ENCODE measurements at places on chromosomes 5 and 9.

DNA sequence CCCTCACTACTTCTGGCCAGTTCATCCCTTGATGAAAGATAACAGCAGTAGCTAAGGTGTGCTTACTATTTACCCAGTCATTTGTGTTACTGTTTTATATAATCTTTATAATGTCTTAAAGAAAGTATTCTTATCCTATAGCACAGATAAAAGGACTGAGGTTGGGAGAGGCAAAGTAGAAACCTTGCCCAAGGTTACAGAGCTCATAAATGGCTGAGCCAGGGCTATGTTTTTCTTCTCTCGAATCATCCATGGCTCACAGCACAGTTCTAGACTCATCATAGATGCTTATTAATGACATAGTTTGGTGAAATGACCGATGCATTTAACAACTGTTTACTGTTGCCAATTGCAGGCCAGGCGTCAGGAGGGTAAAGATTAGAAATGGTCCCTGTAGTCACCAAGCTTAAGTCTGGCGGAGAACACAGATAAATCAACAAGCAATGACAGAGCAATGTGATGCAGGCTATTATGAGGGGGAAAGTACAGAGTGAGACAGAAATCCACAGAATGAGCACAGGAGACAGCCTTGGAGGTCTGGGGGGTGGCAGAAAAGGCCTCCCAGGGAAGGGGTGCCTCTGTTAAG is 65.6 kb upstream of the ZNF622 start:
- no peak for DNase-seq

DNA sequence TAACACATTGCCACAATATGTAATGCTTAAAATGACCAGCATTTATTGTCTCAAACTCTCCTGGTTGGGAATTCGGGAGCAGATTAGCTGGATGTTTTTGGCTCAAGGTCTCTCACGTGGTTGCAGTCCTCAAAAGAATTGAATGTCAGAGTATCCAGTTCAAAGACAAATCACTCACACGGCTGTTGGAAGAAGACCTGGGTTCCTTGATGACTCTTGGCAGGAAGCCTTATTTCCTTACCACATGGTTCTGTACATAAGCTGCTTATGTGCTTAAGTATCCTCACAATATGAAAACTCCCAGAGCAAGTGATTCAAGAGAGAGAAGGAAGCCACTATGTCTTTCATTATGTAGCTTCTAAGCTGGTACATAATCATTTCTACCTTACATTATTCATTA is 230.3 kb upstream of the PTPRD start:
- DNase-seq, result no peak

DNA sequence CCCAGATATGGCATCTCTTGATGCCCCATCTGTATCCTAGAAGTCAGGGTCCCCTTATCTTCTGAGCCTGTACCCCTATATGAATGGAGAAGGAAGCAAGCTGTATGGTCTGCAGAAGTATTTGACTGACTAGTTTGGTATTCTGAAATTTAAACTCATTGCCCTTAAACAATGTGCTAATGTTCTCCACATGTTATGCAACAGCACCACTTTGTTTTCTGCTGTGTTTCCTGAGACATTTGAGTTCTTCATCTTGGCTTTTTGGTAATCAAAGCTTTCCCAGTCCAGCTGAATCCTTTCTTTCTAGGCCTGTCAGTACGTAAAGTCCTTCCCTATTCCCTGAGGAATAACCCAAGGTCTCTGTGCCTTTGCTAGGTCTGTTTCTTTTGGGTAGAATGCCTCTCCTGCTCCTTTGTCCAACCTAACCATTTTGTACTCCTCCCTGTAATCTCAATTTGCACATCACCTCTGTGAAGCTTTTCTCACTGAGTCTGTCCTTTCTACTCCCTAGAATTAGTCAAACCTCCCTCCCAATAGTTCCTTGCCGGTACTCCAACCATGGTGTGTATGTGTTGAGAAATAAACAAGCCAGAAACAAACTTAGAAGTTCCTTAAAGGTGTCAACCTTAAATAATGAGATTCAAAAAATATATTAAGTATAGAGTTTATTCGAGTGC is 72.1 kb upstream of the HSPB3 start:
- DNase-seq, result no peak

- DNase-seq, result no peak
Observed at GRCh38 chr9:27183701-27184100, 74.7 kb downstream of the TEK start.

- no peak for DNase-seq
Observed at GRCh38 chr5:14676320-14676719, 11.8 kb downstream of the OTULIN start.

- peak; percentile 25 for DNase-seq
Observed at GRCh38 chr9:121972501-121972981, 120.6 kb downstream of the TTLL11 start.

DNA sequence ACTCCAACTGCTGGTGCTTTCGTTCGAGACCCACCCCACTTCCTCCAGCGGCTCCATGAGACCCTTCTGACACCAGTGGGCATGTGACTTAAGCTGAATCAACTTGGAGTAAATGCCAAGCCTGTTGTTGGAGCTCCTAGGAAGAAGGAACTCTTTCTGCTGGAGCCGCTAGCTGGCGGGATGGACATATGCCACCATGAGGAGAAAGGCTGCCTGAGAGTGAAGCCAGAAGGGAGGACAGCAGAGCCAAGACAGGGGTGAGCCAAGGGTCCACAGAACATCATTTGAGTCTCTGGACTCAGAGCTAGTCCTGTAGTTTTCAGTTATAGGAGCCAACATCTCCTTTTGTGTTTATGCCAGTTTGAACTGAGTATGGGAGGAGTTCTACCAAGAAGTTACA is 35.9 kb downstream of the ANXA6 start:
- no peak for DNase-seq

DNA sequence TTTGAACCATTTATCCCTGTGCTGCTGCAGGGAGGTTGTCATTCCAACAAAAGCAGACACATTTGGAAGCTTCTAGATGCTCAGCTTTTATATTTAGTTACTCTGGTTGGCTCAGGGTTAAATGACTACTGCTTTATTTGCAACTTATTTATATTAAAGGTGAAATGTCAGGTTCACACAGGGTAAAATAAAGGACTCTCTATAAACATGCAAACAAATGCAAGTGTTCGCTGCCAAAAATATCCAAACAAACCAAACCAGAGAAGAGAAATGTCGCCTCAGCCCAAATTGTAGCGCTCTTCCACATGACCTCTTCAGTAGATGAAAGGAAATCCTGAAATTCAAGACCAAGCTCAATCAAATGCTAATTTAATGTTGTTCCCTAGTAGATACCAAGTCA is 57.0 kb upstream of the LIFR start:
- DNase-seq, result no peak

GRCh38 chr5:56060276-56061110 is 65.7 kb upstream of the IL6ST start:
- DNase-seq, result no peak

DNA sequence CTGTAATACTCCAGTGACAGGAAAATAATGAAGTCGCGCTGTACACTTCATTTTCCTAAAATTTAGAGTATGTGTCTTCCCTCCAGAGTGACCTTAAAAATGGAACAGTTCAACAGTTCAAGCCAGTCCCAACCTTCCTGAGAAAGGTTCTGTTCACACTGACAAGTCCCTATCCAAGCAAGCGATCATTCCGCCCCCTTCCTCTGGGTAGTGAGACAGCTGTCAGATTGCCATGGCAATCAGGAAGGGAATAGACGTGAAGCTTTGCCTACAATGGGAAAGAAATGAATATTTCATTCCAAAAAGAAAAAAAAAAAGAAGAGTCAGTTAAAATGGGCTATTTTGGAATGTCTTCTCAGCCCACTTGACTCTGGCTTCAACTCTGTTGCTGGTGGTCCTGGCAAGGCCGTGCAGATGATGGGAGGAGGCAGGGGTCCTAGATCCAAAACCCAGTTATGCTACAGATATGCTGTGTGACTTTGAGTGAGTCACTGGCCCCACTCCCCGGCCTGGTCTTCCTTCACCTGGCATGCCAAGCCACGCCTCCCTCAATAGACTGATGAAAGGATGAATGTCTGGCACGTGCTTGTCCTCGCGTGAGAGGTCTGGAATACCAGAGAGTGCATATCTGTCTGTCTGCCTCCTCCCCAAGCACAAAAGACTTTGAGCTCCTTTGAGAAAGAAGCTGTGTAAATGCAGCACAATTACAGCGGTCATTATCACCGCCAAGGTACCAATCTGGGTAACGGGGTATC is 165.8 kb upstream of the WWC1 start:
- DNase-seq, result no peak

DNA sequence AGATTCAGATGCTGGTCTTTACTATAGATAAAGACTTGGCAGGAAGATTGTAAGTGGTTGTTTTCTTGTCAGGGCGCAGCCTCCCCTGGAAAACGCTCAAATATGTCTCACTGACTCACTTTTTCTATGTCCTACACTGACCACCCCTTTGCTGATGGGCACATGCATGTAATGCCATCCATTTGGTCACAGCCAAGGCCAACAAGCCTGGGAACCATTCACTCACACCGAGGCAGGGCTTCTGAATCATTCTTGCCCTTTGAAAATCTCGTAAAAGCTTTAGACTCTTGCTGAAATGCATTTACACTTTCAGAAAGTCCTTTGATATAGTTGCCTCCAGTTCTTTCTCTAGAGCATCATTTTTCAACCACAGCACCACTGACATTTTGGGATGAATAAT is 249.4 kb downstream of the ACTL7B start:
- DNase-seq, result no peak

DNA sequence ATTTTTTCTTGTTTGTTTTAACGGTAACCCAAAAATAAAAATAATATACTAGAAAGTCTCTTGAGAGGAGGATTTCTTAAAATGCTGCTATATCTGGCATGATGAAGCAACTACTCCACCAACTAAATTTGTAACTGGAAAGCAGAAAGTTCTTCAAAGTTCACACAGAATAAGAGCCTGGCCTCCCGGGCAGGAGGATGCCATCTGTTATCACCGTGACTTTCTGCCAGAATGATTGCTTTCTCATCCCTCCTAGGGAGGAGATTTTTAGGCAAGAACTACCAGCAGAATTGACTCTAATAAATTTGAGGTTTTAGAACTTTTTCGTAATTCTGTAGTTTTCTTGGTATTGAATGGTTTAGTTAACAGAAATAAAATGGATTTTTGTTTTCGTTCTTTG is 464.6 kb upstream of the ACTBL2 start:
- DNase-seq, result no peak

DNA sequence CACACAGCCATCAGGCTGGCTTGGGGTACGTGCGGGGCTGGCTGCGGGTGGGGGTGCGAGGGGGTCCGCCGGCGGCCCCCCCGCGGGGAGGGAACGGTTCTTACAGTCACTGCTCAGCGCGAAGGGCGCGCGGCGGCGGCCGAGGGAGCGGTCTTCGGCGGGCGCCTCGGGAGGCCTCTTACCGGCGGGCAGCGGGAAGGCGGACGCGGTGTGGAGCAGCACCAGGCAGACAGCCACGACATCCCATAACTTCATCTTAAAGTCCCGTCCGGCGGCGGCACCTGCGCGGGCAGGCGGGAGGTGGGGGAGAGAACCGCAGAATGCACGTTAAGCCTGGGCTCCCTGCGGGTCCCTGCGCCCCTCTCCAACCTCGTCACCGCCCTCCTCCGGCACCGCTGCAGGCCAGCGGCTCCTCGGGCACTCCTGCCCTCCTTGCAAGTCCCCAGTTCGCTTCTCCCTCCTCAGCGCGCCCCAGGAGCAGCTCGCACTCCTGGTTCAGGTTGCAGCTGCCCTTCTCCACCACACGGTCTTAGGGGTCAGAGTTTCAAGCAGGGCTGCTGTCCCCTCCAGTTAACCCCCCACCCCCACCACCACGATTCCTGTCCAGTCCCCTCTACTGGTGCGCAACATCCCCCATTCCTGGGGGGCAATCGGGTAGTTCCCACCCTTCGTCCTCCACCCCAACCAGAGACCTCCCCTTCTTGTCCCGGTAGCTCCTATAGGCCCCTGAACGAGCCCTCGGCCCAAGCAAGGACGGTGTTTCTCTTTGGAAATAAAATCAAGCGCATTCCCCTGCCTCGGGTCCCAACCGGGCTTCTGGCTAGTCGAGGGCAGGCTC is 5.1 kb downstream of the GDNF start:
- no peak for DNase-seq

GRCh38 chr5:176740131-176740701 is 70.1 kb upstream of the UNC5A start:
- DNase-seq, result no peak

- no peak for DNase-seq
Observed at GRCh38 chr5:136063778-136064465, 35.1 kb downstream of the TGFBI start.

DNA sequence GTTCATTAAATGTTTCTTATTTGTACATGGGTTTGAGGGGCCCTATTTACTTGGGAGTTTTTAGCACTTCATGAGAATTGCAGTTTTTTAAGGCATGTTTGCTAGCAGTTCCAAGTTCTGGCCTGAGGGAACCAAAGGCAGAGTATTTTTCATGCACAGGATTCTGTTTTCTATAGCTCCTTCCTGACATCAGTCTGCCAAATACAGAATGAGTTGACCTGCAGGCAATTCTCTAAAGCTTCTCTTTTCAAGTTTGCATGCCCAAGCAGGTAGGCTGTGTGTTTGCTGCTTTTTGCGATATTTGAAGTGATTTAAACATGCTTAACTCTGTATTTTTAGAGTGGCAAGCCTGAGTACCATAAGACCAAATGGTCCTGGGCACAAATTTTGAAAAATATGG is 75.8 kb downstream of the AOPEP start:
- DNase-seq, result no peak

GRCh38 chr9:107635803-107636174 is 146.2 kb upstream of the KLF4 start:
- DNase-seq, result no peak

- DNase-seq, result no peak
Observed at GRCh38 chr5:52947208-52947607, 41.9 kb upstream of the ITGA2 start.

GRCh38 chr5:177967221-177967887 is 28.7 kb downstream of the PROP1 start:
- no peak for DNase-seq

- no peak for DNase-seq
Observed at GRCh38 chr9:75499812-75500211, 390.7 kb upstream of the PCSK5 start.

DNA sequence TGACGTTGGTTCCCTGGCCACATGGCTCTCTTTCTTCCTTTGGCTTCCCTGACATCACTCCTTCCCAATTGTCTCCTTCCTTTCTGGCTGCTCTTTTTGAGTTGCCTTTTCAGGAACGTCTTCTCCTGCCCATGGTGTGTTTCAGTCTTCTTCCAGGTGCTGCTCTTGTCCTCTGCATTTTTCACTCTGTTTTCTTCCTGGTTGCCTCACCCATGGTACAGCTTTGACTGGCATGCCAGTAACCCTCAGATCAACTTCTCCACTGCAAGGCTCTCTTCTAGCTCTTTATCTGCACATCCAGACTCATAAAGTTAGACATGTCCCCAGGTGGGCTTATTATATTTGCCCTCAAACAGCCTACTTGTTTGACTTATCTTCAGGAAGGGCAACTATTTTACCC is 91.0 kb upstream of the ANKH start:
- DNase-seq, result no peak

- no peak for DNase-seq
Observed at GRCh38 chr5:115393239-115393638, 96.8 kb upstream of the CCDC112 start.
